Natural killer cell (primary cell): ENCODE measurements at places on chromosomes 13 and 19. TPM values are rescaled to one million over a fixed set of nuclear protein-coding genes. Genes with fewer than 3 reads are reported as not detected.

DNA sequence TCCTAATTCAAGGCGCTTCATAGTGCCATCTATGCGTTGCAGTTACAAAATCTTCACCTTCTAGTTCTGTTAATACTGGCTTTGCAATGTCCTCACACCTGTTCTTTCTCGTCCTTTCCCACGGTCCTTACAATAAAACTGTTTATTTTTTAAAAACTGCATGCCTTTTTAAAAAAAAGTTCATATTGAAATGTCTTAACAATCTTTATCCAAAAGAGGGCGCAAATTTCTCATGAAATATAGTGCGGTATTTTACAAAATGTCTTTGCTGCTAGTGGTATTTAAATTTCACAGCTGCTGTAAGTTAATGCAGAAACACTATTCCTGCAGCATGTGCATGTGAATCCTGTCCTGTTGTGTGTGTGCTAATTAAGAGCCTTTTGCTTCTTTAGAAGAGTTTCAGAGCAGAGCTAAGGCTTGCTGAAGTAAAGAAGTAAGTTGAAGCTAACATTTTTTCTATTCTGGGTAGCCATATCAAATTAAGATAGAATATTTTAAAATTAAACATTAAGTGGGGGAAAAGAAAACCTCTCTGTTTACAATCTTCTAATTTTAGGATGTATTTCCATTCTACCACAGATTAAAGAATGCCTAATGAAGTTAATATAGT, 15.8 kb upstream of the CLDN10 start:
- no peak for DNase-seq

DNA sequence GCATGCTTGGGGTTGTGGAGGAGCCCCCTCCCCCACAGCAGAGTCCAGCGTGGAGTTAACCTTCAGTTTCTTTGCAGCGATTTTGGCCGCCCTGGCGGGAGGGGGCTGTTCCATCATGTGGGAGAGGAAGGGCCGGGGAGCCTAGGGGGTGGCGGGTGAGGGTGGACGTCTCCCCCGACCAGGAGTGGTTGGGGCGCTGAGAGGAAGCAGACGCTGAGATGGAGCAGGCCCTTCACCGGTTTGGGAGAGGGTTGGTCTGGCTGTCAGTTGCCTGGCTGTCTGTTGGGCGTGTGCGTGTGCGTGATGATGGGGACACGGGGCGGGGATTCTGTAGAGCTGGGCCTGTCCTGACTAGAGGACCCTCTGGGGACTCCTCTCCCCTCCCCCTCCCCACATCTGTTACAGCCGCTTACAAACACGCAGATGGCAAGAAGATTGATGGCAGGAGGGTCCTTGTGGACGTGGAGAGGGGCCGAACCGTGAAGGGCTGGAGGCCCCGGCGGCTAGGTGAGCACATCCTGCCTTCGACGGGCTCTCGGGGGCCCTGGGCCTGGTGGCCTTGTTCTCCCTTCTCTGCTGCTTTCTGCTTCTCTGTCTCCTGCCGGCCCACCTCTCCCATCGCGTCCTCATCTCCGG, 9.8 kb upstream of the LIN7B start:
- no peak for DNase-seq

The METTL21C gene
- total RNA-seq = not detected

The APLP1 gene
- not detected for total RNA-seq

The CBLC gene
- not detected for total RNA-seq

DNA sequence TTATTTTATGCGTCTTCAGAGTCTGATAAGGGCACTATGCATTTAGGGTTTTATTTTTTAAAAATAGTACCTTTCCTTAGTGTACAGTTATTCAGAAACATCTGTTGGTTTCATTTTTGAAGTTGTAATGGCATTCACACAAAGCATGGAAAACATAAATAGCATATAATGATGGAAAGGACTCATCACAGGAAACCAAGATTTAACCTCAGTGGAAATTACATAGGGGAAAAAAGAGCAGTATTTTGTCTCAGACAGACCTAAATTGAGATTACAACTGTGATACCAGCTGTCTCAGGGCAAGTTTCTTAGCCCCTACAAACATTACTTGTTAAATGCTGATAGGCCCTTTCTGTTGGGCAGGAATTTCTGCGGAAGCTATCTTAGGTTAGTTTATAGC, 57.2 kb downstream of the NHLRC3 start:
- no peak for DNase-seq

DNA sequence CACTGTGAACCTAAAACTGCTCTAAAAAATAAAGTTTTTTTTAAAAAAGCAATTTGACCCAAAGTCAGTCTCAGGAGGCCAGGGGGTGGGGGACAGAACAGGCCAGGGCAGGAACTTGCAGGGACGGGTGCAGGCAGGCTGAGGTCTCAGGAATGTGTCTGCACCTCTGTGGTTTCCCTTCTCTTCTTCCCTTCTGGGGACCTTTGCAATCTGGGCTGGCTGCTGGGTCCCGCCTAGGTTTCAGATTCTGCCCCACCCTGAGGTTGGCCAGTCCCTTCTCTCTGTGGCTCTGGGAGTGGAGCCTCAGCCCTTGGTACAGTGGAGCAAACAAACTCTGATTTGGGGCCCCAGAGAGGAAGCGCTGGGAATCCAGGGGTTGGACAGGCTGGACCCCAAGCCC, 5.3 kb upstream of the F2RL3 start:
- no peak for DNase-seq

The PCDH8 gene
- total RNA-seq = not detected

DNA sequence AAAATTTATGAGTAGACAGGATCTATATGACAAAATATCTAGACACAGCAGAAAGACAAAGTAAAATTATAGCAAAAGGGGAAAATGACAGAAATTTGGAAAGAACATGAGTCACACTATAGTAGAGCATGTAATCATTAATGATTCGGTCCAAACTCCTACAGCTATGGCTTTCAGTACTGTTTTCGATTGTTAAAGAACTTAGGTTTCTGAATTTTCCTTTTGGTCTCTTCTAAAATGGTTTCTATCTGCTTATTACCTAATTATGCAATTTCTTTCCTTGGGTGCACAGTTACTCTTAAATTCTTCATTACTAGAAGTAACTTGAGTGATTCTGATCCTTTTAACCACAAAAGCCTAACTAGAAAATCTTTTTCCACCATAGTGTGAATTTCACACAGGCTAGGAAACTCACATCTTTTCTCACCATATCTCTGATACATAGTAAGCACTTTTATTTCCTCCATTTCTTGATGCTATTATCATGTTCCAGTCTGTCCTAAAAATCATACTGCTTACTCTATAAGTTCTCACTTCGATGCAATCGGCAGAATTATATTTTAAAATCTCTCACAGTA, 1101.4 kb downstream of the PCDH9 start:
- no peak for DNase-seq

DNA sequence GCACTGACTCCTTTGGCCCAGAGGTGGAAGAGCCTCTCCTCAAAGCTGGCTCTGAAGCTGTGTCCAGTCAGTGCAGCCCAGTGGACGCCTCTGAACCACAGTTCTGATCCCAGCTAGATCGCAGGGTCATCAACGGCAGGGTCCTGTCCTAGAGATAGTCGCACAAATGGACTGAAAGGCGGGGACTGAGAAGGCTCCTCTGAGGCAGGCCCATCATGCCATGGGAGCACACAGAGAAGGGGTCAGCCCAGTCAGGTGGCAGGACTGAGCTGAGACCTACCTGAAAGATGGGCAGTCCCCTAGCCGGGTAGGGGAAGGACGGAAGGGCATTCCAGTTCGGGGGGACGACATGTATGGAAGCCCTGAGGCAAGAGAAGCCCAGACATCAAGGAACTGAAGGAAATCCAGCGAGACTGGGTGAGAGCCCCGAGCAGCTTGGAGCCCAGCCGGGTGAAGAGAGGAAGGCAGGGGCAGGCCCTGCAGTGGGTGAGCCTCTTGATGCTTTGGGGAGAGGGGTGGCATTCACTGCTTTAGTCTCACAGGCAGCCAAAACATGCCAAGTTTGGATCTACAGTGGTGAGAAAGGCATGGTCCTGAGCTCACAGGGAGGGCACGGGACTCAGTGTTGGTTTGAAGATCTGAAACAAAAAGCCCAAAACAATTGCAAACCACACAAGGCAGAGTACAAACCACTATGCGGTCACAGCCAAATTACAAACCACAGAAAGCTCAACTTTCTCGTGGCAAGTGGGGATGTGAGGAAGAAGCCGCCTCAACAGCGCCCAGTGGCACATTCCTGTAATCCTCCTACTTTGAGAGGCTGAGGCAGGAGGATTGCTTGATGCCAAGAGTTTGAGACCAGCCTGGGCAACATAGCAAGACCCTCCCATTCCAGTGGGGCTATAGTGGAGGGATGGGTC, 10.0 kb downstream of the CALM3 start:
- no peak for DNase-seq

- no peak for DNase-seq
Observed at GRCh38 chr19:16461630-16462051, 10.1 kb downstream of the EPS15L1 start.

DNA sequence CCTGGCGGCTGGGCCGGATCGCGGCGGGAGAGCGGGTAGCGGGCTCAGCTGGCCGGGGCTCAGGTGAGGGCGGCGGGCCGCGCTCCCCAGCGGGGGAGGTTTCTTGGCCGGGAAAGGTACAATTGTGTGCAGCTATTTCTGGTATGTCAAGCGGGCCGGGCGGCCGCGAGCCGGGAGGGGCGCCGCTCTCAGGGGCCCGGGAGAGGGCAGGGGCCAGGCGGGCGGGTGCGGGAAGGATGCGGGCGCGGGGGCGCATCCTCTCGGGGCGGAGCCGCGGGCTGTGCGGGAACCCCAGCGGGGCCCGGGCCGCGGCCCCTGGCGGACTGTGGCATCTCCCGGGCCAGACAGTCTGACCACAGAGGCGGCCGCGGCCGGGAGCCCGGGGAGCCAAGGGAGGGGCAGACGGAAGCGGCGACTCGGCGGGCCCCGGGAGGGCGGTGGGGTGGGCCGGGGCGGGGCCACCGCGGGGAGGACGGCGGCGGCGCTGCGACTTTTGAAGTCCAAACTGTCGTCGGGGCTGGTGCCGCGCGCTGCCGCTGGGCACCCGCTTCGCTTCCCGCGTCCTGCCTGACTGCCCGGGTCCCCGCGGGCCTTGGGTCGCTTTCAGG, at the start of gene LMO7:
Gene LMO7 (plus strand): TSS at position 503 of the 608 bp plus-strand sequence. CDS start 328 bp downstream, outside the sequence.
- DNase-seq = peak; percentile 41

The KCNN1 gene
- total RNA-seq = not detected

The KLF1 gene
- total RNA-seq = not detected

DNA sequence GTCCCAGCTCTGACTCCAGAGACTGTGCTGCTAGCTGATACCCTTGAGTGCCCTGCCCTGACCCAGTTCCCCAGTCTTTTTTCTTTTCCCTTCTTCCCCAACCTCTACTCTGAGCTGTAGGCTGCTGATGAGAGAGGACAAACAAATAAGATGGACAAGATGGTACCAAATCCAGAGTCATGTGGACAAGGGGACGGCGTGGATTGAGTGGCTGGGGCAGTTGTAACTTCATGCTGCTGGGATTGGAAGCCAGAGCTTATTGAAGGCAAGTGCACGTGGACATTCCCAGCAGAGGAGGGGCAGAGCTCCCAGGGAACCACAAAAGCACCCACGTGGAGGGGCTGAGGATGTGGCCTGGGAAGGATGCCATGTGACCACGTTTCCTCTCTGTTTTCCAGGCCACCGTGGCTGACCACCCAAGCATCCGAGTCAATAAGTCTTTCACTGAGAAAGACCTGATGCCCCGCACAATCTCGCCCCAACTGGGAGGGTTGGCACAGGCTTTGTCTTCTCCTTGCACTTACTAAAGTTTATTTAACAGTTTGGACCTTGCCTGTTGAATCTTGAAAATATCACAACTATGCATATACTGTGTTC, 323.3 kb upstream of the ZNF507 start:
- no peak for DNase-seq

- DNase-seq = no peak
Observed at GRCh38 chr13:99310382-99311031, 3.3 kb upstream of the GPR183 start.

- DNase-seq = no peak
Observed at GRCh38 chr13:68944272-68944671, 1163.4 kb upstream of the ATXN8OS start.

The SLC25A41 gene
- total RNA-seq = not detected

GRCh38 chr13:41299316-41300094, 11.6 kb upstream of the NAA16 start:
- no peak for DNase-seq

The PROZ gene
- total RNA-seq = not detected

DNA sequence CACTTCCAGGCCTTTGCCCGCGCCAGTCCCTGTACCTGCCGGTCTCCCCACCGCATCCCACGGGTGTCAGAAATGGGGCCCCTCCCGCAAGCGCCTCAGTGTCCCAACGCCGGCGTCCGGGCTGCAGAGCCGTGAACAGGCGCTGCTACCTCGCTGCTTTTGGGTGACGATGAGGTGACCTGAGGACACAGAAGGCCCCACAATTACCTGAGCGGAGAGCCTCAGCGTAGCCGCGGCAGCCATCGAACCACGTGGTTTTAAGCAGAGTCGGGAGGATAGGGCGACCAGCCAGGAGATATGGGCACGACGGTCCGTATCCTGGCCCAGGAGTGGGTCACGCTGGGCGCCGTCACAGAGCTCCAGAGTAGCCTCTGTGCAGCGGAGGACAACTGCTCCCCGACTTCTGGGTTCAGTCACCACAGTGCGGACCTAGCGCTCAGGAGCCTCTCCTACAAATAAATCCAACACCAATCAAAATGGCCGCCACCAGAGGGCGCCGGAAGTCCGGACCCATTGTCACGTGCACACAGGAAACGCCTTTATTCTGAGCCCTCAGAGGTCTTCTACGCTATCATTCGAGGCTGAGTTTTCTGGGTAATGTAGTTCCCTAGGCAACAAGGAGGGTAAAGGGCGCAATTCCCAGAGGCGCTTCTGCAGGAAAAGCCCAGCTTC, at the start of gene ZNF814:
Gene ZNF814 (minus strand): TSS at position 478 of the 672 bp plus-strand sequence. CDS start 235 bp downstream, at position 243.
- peak; percentile 84 for DNase-seq

DNA sequence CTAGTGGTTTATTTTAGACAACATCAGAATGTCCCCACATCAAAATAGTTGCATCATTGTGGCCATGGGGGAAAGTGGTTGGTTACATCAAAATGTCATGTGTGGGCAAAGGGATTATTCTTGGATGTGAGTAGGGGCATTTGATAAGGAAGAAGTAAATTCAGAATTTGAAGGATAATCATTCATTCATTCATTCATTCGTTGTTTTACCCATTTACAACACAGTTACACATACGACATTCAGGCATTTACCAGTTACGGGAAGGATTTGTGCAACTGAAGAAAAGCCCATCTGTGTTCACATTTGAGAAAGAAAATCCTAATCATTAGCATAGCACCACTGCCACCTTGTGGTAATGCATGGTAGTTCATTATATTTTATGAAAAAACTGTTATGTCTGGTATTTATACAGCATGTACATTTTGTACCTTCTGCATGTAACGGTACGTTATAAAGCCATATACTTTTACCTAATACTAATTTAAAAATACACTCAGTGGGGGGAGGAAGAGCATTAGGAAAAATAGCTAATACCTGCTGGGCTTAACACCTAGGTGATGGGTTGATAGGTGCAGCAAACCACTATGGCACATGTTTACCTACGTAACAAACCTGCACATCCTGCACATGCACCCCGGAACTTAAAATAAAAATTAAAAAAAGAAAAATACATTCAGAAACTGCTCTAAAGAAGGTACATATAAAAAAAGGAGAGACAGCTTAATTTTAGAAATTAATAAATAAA, 62.1 kb downstream of the DGKH start:
- DNase-seq = peak; percentile 83

The BRCA2 gene
- total RNA-seq = 3.6 TPM
